CD4-positive, alpha-beta T cell treated with Interleukin-12 subunit alpha and Interleukin-12 subunit beta, for 1 hour (primary cell): ENCODE measurements at places on chromosomes 11 and 22.

GRCh38 chr11:69344570-69345145, 50.7 kb downstream of the MYEOV start:
- DNase-seq = no peak

- no peak for DNase-seq
These were observed 758 bp downstream of the PDXP start for GRCh38 chr22:37659066-37659896.

DNA sequence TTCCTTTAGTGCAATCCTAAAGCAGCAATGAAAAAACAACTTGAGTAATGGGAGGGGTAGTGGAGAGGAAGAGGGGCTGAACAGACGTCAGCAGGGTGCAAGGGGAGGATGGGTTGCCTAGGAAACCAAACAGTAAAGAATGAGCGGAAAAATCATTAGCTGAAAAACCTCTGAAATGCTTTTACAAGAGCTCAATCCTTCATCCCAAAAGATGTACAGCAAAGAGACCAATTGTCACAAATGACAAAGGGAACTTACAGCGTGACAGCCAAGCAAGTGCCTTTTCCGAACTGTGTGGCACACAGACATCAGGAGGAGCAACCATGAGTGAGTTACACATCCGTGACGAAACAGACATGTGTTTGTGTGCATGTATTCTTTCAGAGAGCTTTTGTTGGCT, 104.6 kb downstream of the SIK3 start:
- DNase-seq = peak; percentile 64

DNA sequence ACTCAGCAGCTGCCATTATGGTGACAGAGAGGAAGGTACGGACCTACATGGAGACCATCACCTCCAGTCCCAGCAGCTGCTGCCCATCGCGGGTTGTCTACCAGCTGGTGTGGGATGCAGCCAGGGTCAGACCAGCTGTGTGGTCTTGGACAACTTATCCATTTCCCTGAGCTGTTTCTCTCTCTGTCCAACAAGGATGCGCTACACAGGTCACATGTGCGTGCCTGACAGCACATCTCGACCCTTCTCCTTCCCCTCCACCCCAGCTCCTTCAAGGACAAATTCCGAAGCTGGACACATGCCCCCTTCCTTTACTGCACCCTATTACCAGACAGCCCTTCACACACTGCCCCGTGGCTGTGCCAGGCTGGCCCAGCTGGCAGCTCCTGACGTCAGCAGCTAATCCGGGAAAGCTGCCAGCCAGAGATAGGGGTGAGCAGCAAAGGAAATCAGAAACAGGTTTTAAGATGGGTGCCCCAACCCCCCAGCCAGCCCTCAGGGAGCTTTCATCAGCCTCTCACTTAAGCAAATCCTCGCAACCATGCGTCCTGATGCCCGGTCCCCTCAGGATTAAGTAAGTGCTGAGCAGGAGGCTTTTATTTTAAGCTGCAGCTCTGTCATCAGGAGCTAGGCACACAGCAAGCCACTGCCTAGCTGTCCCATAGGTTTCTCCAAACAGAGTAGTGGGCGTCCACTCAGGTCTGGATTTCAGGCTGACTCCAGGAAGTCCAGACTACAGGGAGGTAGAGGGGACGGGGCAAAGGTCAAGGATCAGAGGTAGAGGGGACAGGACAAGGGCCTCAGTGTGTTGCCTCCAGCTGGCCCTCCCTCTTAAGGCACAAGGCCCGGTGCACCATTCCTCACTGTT, 20.3 kb downstream of the TEF start:
- no peak for DNase-seq

DNA sequence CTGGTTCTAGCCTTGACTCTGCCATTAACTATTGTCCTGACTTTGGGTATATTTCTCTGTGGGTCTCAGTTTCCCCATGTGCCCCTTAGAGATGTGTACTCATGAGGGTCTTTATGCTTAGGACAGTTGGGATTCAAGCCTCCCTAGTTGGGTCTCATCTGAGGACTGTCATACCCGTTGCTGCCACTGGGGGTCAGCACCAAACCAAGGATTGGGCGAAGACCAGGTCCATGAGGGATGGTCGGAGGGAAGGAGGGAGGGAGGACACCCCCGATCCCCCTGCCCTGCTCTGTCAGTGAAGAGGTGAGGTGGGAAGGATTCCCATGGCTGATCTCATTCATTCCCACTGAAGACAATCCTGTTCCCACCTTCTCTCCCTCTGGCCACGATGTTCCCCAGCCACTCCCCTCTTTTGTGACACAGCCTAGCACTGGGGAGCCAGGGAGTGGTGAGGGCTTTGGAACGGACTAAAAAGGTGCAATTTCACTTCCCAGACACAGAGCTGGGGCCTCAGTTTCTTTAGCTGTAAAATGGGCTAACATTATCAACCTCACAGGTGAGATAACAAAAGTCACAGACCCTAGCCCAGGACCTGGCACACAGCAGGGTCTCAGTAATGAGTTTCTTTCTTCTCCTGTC, 12.4 kb upstream of the KLHL35 start:
- peak; percentile 73 for DNase-seq

GRCh38 chr11:69485337-69486041, 4.0 kb downstream of the LINC01488 start:
- DNase-seq = no peak

- DNase-seq = peak; percentile 87
These were observed 9.5 kb upstream of the EHD1 start for GRCh38 chr11:64887757-64888405.

DNA sequence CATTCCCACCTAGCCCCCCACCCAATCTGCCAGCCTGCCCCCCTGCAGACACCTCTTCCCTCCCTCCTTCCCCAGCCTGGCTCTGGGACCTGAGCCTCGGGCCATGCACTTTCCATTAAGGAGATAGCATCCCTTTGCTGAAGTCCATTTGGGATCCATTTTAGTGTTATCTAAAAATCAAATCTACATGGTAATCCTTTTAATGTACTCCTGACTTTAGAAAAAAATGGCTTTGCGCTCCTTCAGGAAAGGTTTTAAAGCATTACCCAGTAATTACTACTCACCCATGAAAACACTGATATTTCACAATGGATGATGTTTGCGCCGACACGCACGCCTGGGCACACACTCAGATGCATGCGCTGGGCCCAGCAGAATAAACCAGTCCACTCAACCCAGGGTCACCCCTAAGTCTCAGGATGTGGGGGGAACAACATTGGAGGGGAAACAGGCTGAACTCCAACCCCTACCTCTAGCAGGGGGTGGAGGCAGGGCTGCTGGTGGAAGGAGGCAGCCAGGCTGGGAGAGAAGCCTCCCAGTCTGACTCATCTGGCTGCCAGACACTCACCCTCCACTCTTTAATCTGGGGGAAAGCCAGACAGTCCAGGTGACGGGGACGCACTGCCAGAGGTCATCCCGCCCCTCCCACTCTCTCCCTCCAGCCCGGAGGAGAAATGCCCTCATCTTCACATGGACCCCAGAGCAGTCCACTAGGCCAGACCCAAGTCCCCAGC, 29.8 kb downstream of the LMO1 start:
- DNase-seq = no peak

DNA sequence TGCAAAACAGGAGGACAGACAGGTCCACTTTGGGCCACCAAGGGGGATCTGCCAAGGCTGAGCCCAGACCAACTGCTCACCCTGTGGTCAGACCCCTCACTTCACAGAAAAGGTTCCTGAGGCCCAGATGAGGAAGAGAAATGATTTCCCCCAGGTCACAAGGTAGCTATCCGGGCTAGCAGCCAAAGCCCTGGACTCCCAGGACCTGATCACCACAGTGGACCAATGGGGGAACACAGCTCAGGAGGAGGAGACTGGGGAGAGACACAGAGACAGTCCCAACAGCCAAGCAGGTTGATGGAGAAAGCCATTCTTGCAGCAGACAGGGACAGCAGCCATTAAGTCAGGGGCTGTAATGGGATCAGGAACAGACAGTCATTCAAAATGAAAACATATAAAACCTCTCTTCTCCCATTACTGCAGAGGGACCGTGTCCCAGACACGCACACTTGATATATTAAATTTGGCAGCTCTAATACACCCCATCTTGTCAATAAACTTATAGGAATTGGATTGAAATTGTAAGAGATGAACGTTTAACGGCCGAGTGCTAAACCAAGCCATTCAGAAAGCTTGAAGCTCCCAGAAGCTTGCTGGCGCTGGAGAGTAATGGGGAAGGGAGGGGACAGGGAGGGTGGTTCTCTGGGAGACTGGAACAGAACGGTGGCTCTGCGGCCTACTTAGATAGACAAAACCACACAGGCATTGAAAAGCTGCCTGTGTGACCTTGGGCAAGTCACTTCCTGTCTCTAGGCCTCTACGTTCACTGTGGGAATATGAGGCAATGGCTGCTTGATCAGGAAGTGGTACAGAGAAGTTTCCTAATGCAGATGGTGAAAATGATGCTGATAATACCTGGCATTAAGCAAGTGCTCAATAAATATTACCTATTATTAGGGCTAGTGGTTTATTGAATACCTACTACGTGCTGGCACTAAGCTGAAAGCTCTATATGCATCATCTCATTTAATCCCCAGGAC, 16.0 kb downstream of the ZMAT5 start:
- DNase-seq = peak; percentile 41

GRCh38 chr11:120710354-120711131, 199.0 kb downstream of the GRIK4 start:
- DNase-seq = no peak

GRCh38 chr11:66933531-66933930, 24.7 kb downstream of the PC start:
- no peak for DNase-seq

DNA sequence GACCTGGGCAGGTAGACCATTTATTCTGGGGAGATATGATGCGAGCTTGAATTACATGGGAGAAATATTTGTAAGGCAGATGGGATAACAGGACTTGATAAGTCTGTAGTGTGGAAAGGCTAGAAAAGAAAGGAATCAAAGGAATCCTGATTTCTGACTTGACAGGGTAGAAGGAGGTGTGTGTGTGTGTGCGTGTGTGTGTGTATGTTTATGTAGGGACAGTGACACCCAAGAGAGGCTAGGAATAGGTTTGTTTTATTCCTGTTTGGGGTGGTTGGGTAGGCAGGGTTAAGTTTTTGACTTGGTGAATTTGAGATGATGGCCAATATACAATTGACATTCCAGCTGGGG, 390 bp upstream of the HTATIP2 start:
- no peak for DNase-seq

GRCh38 chr22:23212061-23213021, 32.0 kb downstream of the BCR start:
- no peak for DNase-seq

- DNase-seq = no peak
These were observed 9.0 kb upstream of the DLAT start for GRCh38 chr11:112016088-112016764.

- no peak for DNase-seq
These were observed 728.0 kb downstream of the DLG2 start for GRCh38 chr11:84899134-84899533.

GRCh38 chr11:69775163-69775755, at the start of gene FGF4:
FGF4 (minus strand) TSS chr11:69775341; CDS start chr11:69775084, 257 bp downstream.
- DNase-seq = no peak

- no peak for DNase-seq
These were observed at the start of gene TTLL8 for GRCh38 chr22:50058061-50058905. TTLL8 (minus strand) TSS chr22:50058298.

DNA sequence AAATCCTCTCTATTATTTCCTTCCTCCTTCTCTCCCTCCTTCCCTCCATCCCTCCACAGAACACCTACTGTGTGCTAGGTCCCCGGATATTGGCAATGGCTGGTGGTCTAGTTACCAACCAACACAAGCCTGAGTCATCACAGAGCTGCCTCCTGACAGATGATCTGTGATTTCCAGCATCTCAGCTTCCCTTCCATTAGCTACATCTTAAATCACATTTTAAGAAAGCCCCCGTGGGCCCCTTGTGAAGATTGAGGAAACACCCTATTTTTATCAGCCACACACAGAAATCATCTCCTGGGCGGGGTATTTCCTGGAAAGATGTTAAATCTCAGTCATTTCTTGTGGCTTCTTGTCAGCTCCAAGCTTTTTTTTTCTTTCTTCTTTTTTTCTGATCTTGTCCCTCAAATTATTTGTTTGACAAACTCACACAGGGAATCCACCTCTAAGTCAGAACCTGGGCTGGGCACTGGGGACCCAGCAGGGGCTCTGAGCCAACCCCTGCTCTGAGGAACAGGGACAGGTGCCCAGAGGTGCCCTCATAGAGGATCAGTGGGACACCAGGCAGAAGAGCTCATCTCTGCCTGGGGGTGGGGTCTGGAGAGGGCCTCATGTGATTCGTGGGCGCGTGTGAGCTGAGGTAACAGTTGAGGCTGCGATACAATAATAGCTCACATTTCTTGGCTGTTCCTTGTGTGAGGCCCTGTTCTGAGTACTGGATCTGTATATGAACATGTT, 42.4 kb downstream of the CACNA1I start:
- DNase-seq = peak; percentile 36

GRCh38 chr11:68783216-68783821, 32.0 kb upstream of the TESMIN start:
- DNase-seq = no peak
